ENCODE measurements at places on chromosomes 12 and 14. TPM values are rescaled to one million over a fixed set of nuclear protein-coding genes. Genes with fewer than 3 reads are reported as not detected.

HCAR1 gene
- 3.4 TPM for total RNA-seq

- no peak for DNase-seq
Observed at GRCh38 chr12:100857418-100857817, 62.8 kb downstream of the ANO4 start.

CD4 gene
- total RNA-seq, result 10.4 TPM

- no peak for DNase-seq
Observed at GRCh38 chr12:15336768-15337553, 14.7 kb downstream of the PTPRO start.

GRCh38 chr12:86148071-86148470 is 108.1 kb downstream of the MGAT4C start:
- DNase-seq, result no peak

ITPR2 gene
- 175 TPM for total RNA-seq

- DNase-seq, result no peak
Observed at GRCh38 chr14:61891810-61892209, 129.6 kb downstream of the SNAPC1 start.

DNA sequence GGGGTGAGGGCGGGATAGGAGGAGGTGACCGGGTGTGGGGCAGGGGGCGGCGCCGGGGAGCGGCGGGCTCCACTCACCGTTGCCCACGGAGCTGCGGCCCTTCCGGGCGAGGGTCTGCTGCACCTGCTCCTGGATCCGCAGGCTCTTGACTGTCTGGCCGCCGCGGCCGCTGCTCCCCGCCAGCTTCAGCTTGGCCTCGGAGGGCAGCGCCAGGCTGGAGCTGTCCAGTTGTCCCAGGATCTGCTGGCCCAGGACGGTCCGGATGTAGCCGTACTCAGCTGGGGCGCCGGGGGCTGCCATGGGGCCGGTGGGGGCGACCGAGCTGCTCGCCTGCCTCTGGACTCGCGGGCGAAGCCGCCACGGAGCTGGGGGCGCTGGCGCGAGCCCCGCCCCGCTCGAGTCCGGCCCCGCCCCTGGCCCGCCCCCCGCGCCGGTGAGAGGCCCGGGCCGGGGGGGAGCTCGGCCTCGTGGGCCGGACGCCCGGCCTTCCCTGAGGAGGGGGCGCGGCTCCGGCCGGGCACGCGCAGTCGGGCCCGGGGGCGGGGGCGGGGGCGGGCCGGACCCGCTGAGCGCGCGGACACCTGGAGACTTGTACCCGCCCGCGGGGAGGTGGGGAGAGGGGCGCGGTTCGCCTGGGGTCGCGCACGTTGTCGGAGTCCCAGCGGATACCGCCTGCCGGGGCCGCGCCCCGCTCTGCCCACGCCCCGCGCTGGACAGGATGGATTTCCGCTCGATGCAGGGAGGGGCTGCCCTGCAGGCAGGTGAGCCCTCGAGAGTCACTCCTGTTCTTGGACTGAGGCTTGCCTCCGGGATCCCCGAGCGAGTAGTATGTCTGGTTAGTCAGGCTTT is at the start of gene PKP2:
PKP2 (minus strand) TSS at position 346 of the 849 bp plus-strand sequence; CDS start at position 300, 46 bp downstream.
- peak; percentile 81 for DNase-seq

- DNase-seq, result no peak
Observed at GRCh38 chr12:130879212-130879686, 7.4 kb downstream of the RAN start.

COL2A1 gene
- 0.48 TPM for total RNA-seq

- no peak for DNase-seq
Observed at GRCh38 chr14:26897196-26897595, 299.4 kb upstream of the NOVA1 start.

DNA sequence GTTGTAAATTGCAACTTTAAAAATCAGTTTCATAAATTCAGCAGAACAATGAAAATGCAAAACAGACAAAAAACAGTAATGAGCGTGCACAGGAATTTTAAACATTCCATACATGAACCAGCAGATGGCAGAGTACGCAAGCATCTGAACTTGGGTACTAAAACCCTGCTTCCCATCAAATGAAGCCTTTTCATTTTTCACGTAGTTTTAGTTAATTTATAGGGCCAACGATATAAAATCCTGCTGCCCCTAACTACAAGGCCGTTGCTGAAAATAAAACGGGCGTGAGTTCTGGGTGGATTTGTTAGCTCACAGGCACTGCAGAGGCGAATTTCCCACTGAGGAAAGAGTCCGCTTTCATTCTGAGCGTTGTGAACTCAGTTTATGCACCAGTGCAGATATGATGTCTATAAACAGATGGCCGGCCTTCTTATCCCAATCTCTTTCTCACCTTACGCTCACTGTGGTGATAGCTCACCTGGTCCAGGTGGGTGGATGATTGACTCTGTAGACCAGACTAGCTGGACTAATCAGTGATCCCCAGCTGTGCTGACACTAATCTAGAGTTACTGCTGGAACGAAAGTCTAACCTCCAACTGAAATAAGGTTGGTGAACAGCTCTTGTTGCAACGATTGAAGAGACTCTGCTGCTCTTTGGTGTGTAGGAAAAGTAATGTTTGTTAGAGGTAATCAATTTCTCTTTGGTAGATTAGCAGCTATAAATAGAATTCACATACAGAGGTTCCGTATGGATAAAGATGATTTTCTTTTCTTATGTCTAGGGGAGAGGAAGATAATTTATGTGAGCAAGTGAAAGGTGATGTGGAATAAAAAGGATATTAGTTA is 89.2 kb downstream of the PDZRN4 start:
- peak; percentile 59 for DNase-seq

- DNase-seq, result no peak
Observed at GRCh38 chr14:96130391-96130790, 74.2 kb upstream of the BDKRB2 start.

DNA sequence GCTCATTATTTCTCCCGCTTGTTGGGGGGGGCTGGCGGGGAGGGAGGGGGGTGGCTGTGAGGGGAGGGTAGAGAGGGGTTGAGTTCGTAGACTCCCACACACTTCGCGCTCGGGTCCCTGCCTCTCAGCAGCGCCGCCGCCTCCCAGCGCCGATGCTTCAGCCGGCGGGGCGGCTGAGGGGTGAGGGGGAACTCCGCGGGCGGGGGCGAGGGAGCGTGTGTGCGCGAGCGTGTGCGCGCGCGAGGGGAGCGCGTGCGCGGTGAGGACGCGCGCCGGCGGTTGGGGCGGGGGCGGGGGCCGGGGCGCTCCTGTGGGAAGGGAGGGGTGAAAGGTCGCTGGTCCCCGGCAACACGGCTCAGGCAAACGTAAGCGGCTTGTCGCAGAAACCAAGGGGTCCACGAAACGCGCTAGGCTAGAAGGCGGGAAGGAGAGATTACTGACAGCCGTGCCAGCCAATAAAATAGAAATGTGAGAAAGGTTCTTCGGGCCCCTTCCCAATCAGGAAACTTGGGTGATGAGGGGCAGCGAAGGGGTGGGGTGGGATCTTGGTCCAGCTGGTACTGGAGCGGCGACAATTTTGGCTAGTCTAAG is 343 bp upstream of the NOVA1 start:
- DNase-seq, result peak; percentile 95

GRCh38 chr14:49250109-49250508 is 336.1 kb downstream of the RPS29 start:
- DNase-seq, result no peak

- peak; percentile 71 for DNase-seq
Observed at GRCh38 chr12:59699421-59700152, 103.8 kb downstream of the SLC16A7 start.

GRCh38 chr14:68327231-68327630 is 465.6 kb downstream of the ZFP36L1 start:
- DNase-seq, result no peak

SLC4A8 gene
- total RNA-seq, result 2.6 TPM

DNA sequence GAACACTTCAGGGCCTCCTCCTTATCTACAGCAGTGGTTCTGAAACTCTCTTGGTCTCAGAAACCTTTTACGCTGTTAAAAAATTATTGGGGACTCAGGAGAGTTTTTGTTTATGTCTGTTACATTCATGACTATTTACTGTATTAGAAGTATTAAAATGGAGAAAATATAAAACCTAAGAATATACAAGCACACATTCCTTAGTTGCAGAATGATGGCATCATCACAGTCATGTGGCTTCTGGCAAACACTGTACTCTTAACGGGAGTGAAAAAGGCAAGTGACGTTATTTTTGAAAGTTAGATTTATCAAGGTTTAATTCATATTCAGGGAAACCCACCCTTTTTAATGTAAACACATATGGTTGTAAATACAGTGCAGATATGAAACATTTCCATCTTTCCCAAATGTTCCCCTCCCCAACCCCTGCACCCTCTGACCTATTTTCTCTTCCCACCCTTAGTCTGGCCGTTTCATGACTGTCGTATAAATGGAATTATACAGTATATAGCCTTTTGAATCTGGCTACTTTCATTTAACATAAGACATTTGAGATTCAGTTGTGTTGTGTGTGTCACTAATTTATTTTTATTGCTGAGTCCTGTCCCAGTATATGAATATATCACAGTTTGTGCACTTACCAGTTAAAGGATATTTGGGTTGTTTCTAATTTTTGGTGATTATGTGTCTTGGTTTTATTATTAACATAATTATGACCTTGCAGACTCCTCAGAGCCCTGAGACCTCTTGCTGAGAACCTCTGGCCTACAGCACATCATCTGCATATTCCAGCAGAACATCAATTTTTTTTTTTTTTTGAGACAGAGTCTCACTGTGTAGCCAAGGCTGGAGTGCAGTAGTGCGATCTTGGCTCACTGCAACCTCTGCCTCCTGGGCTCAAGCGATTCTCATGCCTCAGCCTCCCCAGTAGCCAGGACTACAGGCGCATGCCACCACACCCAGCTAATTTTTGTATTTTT is 457.0 kb downstream of the PCNX1 start:
- DNase-seq, result peak; percentile 73

GRCh38 chr12:110841007-110841406 is 5.8 kb upstream of the CCDC63 start:
- no peak for DNase-seq

DNA sequence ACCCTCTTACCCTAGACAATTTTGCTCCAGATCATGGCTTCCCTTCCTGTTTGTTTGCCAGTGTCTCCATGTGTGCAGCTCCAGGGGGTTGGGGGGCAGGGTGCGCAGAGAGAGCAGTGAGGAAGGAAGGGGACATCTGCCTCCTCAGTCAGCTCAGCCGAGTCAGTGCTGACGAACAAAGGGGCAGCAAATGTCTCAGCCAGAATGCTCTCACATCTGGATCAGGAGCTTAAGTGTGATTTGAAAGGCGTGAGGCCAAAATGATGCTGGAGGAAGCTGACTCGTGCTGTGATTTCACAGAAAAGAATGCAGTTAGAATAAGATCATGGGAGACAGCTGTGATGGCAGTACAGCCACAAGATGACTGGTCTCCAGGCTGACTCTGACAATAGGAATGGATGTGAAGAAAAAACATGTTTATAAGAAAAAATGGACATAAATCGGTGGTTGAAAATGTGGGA is 27.1 kb upstream of the CDK17 start:
- peak; percentile 97 for DNase-seq

DNAH10 gene
- total RNA-seq, result 0.72 TPM

DNA sequence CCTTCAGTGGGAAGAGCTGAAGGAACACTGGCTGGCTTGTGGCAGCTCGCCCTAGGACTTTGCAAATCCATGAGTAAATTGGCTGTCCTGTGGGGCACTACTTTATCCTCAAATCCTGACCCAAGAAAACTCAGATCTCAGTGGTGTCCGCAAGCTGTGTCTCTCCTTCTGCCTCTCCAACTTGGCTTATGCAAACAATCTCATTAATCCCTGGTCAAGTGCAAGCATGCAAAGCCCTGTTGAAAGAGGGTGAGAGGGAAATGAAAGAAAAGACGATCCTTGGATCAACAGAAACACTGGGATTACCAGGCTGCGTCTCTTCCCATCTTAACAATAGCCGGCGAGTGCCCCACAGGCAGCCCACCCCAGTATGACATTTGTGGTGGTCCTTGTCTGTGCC is 901.6 kb downstream of the BCL11B start:
- no peak for DNase-seq

CCDC175 gene
- 0.96 TPM for total RNA-seq

ACOT6 gene
- not detected for total RNA-seq

- no peak for DNase-seq
Observed at GRCh38 chr14:35180179-35180578, 57.8 kb downstream of the PRORP start.

DNA sequence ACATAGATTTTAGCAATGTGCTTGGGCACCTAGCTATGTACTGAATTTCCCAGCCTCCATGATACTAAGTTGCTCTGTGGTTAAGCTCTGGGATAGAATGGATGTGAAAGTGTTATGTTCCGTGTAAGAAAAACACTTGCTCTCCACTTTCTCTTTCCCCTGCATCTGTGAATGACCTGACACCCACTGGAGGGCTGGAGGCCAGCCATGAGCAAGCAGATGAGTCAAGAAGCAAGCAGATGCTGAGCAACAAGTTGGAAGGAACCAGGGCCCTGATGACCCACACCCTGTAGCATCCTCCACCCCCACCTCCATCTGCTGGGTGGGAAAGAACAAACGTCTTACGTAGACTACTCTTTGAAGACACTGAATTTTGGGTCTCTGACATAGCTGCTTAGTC is 56.6 kb downstream of the EID3 start:
- DNase-seq, result no peak

MSI1 gene
- 0.96 TPM for total RNA-seq

LBHD2 gene
- total RNA-seq, result not detected

GRCh38 chr14:50675597-50675996 is 7.5 kb upstream of the SAV1 start:
- DNase-seq, result no peak

GRCh38 chr14:58059126-58059525 is 92.9 kb downstream of the ARMH4 start:
- DNase-seq, result peak; percentile 46

- DNase-seq, result no peak
Observed at GRCh38 chr12:3269594-3269993, 192.4 kb downstream of the TSPAN9 start.

GRCh38 chr12:24649634-24650033 is 299.3 kb downstream of the BCAT1 start:
- no peak for DNase-seq

SMIM41 gene
- total RNA-seq, result not detected

DNA sequence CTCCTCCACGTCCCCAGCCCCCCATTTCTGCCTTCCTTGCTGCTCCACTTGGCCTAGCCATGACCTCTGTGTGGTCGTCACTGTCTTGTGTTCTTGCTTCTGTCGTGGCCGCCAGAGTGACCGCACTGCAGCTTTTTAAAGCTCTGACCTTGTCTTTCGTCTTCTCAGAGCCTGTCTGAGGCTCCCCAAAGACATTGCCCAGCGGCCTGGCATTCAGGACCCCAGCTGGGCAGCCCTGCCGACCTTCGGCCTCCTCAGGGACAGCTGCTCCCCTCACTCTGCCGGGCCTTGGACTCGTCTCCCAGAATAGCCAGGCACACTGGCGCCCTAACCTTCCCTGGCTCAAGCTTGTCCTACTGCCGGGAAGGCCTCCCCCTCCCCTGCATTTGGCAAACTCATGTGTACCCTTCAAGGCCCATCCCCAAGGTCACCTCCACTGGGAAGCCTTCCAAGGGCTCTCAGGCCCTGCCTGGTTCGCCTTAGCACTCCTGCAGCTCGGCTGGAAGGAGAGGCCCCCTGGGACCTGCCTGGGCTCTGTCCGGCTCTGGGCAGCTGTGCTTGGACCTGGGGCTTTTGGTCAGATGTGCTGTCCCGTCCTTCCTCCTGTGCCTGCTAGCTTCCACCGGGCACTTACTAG is 15.7 kb upstream of the DLK1 start:
- no peak for DNase-seq

GPHB5 gene
- total RNA-seq, result not detected

- no peak for DNase-seq
Observed at GRCh38 chr12:87807086-87807485, 222.1 kb downstream of the C12orf50 start.

Data from umbilical cord (tissue), 2 donors.